Neural crest cell (in vitro differentiated cells): ENCODE measurements at places on chromosomes 16 and 17. TPM values are rescaled to one million over a fixed set of nuclear protein-coding genes. Genes with fewer than 3 reads are reported as not detected.

DNA sequence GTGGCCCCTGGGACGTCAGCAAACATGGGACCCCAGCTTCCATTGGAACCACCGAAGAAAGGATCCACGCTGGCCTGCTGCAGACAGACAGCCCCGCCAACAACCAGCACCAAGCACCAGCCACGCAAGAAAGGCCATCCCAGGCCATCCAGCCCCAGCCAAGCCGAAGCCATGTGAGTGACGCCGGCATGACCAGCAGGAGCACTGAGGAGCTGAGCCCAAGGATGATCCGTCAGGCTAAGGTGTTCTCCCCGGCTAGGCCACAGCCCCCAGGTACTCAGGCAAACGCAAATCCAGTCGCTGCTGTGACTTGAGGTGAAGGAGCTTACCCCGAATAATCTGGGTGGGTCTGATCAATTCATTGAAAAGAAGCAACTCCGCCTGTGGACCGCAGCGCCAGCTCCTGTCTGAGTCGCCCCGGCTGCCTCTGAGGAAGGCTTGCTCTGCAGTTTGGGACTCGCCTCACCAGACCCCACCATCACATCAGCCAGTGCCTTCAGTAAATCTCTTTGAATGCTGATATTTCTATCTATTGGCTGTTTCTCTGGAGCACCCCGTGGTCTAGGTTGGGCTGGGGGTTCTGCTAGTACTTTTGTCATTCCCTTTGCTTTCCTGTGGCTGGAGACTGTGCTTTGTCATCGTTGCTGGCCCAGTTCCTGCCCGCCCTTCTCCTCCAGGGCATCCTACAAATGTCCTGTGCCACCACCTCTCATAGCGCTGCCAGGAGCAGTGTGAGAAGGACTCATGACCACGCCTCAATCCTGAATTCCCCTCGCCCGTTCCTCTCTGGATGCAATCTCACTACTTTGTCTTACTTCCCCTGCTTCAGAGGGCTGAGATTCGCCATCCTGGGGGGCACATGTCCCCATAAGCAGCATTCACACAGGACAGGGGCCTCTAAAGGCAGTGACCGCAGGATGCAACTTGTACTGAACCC lies 8.1 kb upstream of the CBX2 start:
- DNase-seq: no peak
- H3K4me1 ChIP-seq: peaks cover 9% of the 10 kb centered on the region
- H3K4me3 ChIP-seq: no peak overlapping the region
- H3K27me3 ChIP-seq: peaks cover 4% of the 10 kb centered on the region
- H3K36me3 ChIP-seq: no peaks in the 10 kb centered on the region

The CEP131 gene
- total RNA-seq: 40.7 and 42.5 TPM in 2 replicates

The PRR35 gene
- total RNA-seq: not detected in 2 replicates

GRCh38 chr17:5203908-5204294 lies 12.2 kb upstream of the ZNF594 start:
- no peak overlapping the region for H3K27ac ChIP-seq
- H3K4me3 ChIP-seq: no peak overlapping the region

The CCDC144A gene
- 1.3 and 1.6 TPM in 2 replicates for total RNA-seq

The SPATA32 gene
- total RNA-seq: 0.23 and 0.25 TPM in 2 replicates

- no peak overlapping the region for H3K4me3 ChIP-seq
- DNase-seq: no peak
- H3K4me1 ChIP-seq: peaks cover 14% of the 10 kb centered on the region
- peak overlapping the region; percentile 50 for H3K27ac ChIP-seq
These were observed 18.2 kb downstream of the LGALS3BP start for GRCh38 chr17:78961571-78961970.

GRCh38 chr17:2035541-2036488 lies 5.9 kb downstream of the DPH1 start:
- H3K4me3 ChIP-seq: no peak overlapping the region
- H3K36me3 ChIP-seq: no peaks in the 10 kb centered on the region
- H3K4me1 ChIP-seq: peaks cover 3% of the 10 kb centered on the region
- H3K27me3 ChIP-seq: no peaks in the 10 kb centered on the region
